KBM-7 (cell line): ENCODE measurements at places on chromosomes 3 and 15.

DNA sequence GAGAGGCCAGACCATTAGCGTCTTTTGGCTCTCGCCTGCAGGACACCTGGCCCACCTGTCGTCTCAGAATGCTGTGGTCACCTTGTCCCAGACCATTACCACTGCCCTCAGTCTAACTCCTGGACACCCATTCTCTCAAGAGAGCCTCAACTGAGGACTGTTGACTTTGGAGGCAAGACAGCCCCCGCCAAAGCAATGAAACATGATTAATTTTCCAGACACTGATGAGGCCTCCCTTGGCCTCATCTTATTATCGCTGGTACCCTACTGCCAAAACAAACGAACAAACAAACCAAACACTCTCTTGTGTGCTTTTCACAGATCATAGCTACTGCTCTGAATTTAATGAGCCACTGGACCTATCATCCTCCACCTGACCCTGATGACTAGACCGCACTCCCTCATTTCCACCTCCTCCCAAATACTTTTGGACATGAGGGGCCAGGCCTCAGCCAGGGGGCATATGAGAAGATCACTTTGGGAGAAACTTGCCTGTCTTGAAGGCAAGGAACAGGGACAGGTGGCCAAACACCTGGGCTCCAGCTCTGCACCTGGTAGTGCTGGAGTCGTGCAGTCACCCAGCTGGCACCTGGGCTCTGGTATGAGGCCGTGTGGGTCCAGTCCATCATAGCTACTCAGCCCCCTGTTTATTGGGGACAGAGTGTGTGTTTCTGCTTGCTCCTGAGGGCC lies 27.6 kb downstream of the ALS2CL start:
- no peak for DNase-seq

GRCh38 chr3:29906906-29907305 lies 626.0 kb downstream of the RBMS3 start:
- DNase-seq = no peak

GRCh38 chr15:44662478-44663409 lies 718 bp downstream of the SPG11 start:
- DNase-seq = peak; percentile 80

GRCh38 chr3:124895756-124896155 lies 8.6 kb upstream of the ITGB5 start:
- no peak for DNase-seq

- DNase-seq = no peak
Observed at GRCh38 chr15:89105147-89105546, 16.9 kb downstream of the ABHD2 start.

GRCh38 chr3:143973259-143974021 lies 1.8 kb downstream of the DIPK2A start:
- no peak for DNase-seq

DNA sequence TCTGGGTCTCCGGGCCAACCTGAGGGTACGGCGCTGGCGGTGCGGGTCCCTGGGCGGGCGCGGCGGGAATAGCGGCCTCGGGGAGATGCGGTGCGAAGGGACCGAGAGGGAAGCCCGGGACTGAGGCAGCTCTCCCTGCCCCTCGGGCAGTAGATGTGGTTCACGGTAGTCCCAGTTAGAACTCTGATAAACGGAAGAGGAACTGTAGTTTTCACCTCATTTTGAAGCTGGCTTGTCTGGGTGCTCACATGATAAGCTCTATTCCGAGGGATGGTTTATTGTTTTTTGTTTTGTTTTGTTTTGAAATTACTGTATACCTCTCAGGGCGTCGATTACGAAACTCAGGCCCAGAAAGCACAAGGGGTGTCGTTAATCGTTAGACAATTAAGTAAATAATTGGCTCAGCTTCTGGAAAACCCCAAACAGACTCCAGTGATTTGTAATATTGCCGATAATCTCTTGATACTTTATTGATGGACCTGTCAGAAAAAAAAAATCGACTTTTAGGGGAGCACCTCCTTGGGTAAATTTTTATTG lies 413 bp downstream of the NUSAP1 start:
- DNase-seq = no peak

DNA sequence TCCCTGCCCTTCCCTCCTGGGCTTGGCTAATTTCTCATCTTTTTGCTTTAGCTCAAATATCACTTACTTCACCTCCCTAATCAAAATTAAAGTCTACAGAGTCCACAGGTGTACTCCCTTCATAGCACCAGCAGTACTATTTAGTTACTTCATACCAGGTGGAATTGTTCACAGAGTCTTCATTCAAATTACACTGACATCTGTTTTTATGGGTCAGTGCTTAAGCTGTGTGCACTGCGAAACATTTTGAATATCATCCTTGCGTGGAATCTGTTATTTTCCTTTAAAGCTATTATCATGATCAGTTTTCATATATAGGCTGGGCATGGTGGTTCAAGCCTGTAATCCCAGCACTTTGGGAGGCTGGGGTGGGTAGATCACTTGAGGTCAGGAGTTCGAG lies 2.7 kb upstream of the SERF2 start:
- no peak for DNase-seq

GRCh38 chr15:64343841-64344240 lies 12.1 kb downstream of the CSNK1G1 start:
- no peak for DNase-seq

GRCh38 chr3:113287803-113288648 lies 76.7 kb downstream of the BOC start:
- peak; percentile 84 for DNase-seq
